Stimulated activated naive CD8-positive, alpha-beta T cell treated with anti-CD3 and anti-CD28 coated beads, Interleukin-15, amount 100 ng/mL, for 72 hours (primary cell): ENCODE measurements at places on chromosomes 16 and 17.
A peak's percentile ranks its signal among the peaks of the same experiment; 100 is the strongest.

- DNase-seq: peak; percentile 78
These were observed at the start of gene CYB561 for GRCh38 chr17:63445954-63446752. Gene CYB561, minus strand, starts transcription at chr17:63446306. Its CDS starts 8,759 bp downstream, at chr17:63437547.

GRCh38 chr17:37737081-37737480 is 7.8 kb downstream of the HNF1B start:
- DNase-seq: no peak

DNA sequence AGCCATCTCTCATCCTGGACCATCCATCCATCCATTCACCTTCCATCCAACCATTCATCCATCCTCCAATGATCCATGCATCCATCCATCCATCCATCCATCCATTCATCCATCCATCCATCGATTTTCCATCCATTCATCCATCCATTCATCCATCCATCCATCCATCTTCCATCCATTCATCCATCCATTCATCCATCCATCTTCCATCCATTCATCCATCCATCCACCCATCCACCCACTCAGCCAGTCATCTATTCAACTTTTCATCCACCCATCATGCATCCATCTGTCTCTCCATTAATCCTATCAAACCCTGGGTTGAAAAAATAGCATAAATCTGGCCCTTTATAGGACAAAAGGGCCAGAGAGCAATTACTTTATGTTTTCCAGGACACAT is 158.3 kb upstream of the WSCD1 start:
- no peak for DNase-seq

DNA sequence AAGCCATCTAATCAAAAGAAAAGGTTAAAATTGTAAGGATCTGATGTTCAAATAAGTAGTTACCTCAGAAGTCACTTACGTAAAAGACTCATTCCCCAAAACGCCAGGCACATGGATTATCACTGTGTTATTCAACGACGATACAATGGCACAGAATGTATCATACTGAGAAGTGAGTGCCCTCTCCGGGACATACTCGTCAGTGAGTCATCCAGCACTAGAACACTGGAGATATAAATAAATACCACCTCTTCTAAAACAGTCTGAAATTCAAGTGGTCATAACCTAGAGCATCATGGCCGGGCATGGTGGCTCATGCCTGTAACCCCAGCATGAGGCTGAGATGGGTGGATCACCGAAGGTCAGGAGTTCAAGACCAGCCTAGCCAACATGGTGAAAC is 24.9 kb downstream of the USP31 start:
- DNase-seq: no peak

GRCh38 chr16:67963662-67964321 is 4.6 kb downstream of the SLC12A4 start:
- DNase-seq: no peak

DNA sequence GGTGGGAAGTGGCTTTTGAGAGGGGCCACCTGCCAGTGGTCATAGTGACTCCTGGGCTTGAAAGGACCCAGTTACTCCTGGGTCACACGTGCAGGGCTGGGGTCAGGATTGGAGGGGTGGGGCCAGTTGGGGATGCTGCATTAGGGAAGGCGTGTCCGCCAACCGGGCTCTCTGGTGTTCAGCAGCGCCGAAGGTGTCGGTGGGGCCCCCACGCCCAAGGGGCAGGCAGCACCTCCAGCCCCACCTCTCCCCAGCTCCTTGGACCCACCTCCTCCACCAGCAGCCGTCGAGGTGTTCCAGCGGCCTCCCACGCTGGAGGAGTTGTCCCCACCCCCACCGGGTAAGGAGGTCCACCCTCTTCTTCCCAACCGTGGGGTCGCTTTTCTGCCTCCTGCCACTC is 9.5 kb downstream of the ABI3 start:
- no peak for DNase-seq

DNA sequence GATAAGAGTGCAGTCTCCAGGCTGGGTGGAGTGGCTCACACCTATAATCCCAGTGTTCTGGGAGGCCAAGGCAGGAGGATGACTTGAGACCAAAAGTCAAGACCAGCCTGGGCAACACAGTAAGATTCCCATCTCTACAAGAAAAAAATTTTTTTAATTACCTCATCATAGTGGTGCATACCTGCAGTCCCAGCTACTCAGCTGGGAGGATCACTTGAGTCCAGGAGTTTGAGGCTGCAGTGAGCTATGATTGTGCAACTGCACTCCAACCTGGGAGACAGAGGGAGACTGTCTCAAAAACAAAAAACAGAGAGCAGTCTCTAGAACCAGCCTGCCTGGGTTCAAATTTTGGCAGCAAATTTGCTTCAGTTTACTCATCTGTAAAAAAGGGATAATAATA is 45.2 kb downstream of the WDR59 start:
- DNase-seq: no peak

GRCh38 chr16:29674188-29674587 is 4.8 kb upstream of the QPRT start:
- no peak for DNase-seq

GRCh38 chr17:73591296-73592078 is 52.8 kb downstream of the SDK2 start:
- peak; percentile 8 for DNase-seq

DNA sequence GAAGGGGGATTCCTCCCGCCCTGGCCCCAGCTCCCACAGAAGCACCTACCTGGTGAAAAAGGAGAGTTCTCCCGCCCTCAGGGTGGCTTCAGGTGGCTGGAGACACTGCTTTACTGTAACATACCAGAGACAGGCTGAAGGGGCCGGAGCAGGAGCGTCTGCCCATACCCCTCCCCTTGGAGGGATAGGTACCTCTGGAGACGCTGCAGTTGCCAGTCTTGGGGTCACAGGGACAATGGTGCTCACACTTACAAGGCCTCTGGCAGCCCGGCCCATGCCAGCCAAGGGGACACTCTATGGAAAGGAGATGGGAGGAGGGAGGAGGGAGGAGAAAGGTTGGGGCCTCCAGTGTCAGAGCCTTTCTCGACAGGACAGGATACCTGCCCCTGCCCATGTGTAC is 6.6 kb downstream of the NAGPA start:
- DNase-seq: no peak

DNA sequence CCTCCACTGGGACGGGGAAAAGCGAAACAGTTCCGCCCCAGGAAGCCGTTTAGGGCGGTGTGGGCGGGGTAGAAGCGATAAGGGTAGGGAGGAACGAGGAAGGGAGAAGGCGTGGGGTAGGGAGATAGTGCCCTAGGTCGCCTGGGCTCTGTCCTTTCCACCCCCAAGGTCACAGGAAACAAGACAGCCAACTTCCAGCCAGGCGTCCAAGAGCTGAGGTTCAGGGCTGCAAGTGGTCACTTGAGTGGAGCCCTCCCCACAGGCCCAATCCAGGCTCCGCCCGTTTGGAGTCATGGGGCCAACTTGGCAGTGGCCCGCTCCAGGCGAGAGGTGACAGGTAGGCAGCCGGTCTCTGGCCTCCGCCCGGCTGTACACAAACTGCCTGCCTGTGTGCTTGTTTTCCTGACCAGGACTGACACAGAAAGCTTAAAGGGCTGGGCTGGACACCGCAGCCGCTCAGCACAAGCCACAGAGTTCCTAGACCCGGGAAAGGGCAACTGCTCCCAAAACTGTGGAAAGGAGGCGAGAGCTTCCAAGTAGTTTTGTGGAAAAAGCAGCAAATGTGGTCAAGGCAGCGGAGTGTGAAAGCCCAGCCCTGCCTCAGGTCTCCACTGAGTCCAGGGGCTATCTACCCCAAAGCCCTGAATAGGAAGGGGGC is at the start of gene RILP:
RILP (minus strand) TSS at position 23 of the 658 bp plus-strand sequence. CDS start 62 bp downstream, outside the sequence.
- no peak for DNase-seq
